ENCODE measurements at places on chromosomes 7 and 10. TPM values are rescaled to one million over a fixed set of nuclear protein-coding genes. Genes with fewer than 3 reads are reported as not detected.

Gene LIPF
- not detected for total RNA-seq

Gene CPED1
- 23.8 TPM for total RNA-seq

- no peak for DNase-seq
Observed at GRCh38 chr7:155348806-155349205, 51.1 kb downstream of the INSIG1 start.

- no peak for DNase-seq
Observed at GRCh38 chr10:102283488-102283887, 38.2 kb downstream of the GBF1 start.

GRCh38 chr10:102281102-102281487 is 35.8 kb downstream of the GBF1 start:
- no peak for DNase-seq

- DNase-seq = peak; percentile 31
Observed at GRCh38 chr10:93357680-93358079, 124.5 kb downstream of the MYOF start.

Gene CRCP
- total RNA-seq = 55.2 TPM

DNA sequence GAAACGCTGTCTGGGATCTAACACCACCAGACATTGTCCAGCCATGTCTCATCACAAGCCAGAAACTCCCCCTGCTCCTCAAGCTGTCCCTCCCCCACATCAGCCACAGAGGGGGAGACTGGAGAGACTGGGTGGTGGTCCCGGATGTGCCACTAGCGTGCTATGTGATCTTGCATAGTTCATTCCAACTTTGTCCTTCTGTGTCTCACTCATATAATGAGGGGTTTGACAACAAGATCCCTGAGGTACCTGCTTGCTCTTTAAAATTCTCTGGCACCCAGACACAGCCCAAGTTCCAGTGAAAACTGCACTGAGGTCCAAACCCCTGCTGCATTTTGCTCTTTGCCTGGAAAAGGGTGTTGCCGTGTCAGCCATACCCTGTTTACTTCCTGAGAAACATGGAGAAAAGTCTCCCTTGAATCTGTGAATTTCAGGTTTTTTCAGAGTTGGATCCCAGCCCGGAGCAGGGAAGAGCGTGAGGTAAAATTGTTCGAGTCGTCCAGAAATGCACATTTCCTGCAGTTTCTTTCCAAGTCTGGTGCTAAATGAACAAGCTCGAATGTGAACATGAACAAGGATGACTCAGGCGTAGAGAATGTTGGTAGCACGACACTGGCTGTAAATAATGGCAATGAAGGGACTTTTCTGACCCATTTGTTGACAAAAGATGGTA is 156.6 kb downstream of the CCDC3 start:
- DNase-seq = peak; percentile 85

GRCh38 chr10:102777711-102778453 is 34.1 kb downstream of the WBP1L start:
- no peak for DNase-seq

Gene FOXP2
- total RNA-seq = 1.7 TPM

- DNase-seq = no peak
Observed at GRCh38 chr10:23461557-23461956, 22.7 kb downstream of the OTUD1 start.
